ENCODE measurements at places on chromosomes 7 and 10.

DNA sequence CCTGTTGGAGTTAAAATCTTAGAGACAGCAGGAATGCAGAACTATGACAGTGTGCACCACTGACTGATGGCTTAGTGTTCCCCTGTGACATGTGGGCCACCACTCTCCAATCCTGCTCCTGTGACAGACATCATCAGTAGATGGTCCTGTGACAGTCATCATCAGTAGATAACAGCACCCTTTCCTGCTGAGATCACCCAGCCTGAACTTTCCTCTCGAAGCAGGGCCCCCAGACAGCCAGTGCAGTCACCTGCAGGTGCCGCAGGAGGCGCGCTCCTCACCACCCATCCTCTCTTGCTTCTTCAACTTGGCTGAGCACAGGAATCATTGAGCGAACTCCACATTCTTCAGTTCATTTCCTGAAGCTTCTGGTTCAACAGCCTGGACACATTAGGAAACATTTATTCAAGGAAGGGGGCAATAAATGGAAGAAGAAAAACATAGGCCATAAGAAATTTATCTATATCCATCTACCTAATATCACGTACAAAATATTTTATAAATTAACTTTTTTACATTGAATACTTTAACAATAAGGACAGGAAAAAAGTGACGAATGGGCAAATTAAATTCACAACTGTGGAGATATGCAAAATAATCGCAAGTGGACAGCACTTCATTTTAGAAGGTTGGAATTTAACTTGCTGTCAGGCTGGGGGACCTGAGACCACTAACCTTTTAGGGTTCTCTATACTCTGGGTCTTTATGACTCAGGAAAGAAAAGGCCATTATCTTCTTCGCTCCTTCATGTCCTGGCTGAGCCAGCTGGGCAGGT, 32.0 kb upstream of the MKI67 start:
- no peak for DNase-seq

GRCh38 chr10:13684252-13684791, 97.6 kb downstream of the PRPF18 start:
- no peak for DNase-seq

- no peak for DNase-seq
Observed at GRCh38 chr7:111192614-111193413, 101.9 kb downstream of the LRRN3 start.

DNA sequence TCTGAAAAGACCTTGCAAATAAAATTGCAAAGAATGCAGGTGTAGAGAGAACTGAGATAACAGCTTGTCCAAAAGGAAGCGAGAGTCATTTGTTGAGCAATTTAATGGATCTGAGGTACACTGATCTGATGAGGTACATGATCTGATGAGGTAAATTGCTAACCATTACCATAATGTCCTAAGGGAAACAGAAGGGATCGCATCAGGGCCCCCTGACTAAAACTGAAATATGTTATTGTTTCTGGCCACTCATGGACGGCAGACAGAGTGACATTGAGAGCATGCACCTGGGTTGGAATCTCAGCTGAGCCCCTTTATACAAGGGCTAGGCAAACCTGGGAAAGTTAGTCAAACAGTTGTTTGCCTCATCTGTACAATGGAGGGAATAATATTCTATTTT, 15.8 kb upstream of the PAPSS2 start:
- no peak for DNase-seq

- DNase-seq = no peak
Observed at GRCh38 chr7:157429001-157429679, 92.3 kb downstream of the DNAJB6 start.

DNA sequence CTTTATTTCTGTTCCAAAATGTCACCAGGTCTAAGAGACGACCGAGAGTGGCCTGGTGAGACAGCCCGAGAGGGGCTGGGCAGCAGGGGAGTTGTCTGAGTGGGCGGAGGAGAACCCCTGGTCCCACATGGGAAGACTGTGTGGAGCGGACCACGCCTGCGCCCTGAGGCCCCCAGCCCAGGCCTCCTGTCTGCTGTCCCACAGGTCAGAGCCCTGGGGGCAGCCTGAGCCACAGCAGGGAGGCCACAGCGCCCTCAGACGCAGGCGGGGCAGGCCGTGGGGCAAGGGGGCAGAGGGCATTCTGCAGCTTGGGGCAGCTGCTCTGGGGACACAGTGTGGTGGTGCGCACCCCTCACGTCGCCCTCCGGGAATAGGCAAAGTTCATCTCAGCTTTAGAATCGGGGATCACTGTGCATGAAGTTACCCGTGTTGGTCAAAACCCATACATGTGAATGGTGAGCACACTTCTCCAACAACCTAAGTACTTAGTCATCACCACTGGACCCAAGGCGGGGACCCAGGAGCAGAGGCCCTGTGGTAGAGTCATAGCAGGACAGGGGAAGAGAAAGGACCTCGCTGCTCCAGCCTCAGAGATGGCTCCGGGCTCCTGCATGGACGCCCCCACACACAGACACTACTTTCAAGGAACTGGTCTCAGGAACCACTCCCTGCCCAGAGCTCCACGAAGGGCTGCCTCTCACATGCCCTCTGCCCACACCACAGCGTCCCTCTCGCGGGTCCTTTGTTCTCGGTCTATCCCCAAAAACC, 214.7 kb downstream of the ELFN1 start:
- DNase-seq = no peak

GRCh38 chr7:20220293-20220761, 3.1 kb upstream of the MACC1 start:
- DNase-seq = no peak

DNA sequence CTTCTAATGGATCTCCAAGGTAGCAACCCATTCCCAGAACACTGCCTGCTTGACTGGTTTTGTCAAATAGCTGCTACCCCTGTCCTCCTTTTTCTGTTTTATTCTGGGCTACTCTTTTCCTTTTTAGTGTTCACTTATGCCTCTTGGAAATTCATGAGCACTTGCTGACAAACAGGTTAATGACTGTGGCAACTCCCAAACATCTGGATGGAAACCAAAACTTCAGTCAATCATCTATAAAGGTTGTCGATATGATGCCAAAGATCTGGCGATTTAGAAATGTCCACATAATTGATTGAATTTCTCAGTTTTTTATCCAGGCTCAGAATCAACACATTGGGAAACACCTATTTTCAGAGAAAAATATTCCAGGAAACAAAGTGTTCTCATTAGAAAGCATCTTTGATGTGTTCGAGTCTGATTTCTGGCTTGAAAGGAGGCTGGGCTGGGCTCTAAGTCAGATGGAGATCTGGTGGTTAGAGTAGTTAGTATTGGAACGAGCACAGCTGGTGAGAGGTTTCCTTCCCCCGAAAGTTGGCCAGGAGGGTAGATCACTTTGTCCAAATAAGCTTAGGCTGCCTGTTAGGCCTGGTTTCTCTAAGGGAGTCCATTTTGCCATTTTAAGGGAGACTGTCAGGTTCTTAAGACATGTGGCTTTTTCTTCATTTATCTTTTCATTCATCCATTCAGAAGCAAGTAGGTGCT, 17.8 kb downstream of the PAX2 start:
- DNase-seq = no peak

- DNase-seq = no peak
Observed at GRCh38 chr10:3203016-3203811, 30.6 kb upstream of the PITRM1 start.

GRCh38 chr10:12947741-12948140, 53.8 kb downstream of the CCDC3 start:
- no peak for DNase-seq

- no peak for DNase-seq
Observed at GRCh38 chr7:159098424-159098786, 46.3 kb downstream of the VIPR2 start.

DNA sequence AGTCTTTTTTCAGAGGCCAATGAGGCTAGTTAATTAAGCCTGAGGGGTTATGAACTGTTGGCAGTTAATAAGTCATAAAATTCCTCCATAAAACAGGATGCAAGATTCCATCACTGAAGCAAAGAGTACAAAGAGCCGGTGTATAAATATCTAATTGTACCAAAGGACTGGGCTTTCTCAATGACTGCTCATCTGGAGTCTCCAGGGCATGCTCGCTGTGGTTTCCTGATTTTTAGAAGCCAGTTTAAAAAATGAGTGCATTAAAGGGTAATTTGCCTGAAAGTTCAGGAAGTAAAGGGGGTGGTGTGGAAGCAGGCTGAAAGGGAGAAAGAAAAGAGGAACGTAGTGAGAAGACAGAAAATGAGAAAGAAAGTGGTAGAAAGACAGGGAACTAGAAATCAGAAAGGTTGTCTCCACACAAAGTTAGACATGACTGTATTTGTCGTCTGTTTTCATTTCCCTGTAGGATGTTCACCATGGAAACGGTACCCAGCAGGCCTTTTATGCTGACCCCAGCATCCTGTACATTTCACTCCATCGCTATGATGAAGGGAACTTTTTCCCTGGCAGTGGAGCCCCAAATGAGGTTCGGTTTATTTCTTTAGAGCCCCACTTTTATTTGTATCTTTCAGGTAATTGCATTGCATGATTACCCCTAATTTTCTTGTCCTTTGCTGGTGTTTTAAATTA, 282.3 kb downstream of the TWIST1 start:
- DNase-seq = no peak

GRCh38 chr7:156979711-156980110, 30.2 kb downstream of the NOM1 start:
- DNase-seq = no peak

- DNase-seq = no peak
Observed at GRCh38 chr7:92303761-92304160, 58.0 kb downstream of the ANKIB1 start.

GRCh38 chr10:131688304-131688703, 212.5 kb upstream of the PPP2R2D start:
- no peak for DNase-seq

GRCh38 chr10:114044247-114045135, 825 bp downstream of the ADRB1 start:
- no peak for DNase-seq

DNA sequence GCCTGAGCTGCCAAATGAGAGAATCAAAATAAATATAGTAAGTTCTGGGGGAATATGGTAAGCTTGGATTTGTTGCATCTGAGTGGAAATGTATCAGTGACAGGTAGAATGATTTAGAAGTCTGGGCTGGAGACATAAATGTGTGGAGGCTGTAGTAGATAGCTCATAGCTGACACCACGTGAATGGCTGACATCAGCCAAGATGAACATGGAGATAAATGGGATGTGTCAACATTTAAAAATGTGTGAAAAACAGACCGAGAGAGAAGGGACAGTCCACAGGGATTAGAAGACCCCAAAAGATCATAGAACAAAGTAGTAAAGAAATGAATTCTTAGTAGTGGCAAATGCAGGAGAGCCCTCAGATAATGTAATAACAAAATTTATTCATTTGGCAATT, 40.9 kb downstream of the NAMPT start:
- no peak for DNase-seq

- DNase-seq = no peak
Observed at GRCh38 chr10:18606051-18606695, 45.2 kb downstream of the NSUN6 start.

- DNase-seq = no peak
Observed at GRCh38 chr10:24256619-24257107, 47.7 kb downstream of the KIAA1217 start.

DNA sequence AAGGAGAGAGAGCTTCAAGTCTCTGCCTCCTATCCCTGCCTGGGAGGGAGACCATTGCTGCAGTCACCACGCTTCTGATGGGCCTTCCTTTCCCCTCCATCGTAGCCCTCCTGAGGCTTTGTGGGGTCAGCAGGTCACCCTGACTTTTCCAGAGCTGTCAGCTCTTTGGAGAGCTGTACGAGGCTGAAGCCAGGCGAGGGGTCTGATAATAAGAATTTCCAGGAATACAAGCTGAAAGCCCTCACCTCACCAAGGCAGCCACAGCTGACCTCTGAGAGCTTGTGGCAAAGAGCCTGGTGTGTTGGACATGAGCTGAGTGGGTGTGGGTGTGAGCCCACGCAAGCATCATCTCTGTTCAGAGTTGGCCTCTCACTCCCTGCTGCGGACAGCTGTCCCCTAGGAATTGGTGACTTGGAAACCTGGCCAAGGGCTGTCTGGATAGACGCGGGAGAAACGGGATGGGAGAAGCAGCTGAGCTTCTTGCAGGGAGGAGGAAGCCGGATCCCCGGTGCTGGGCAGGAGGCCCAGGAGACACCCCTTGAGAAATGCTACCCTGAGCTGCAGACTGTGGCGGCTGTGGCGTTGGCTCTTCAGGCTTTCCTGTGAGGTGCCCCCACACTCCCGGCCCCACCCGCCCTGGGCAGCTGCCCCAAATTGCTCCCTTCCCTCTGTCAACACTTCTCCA, 122.1 kb upstream of the BTBD16 start:
- no peak for DNase-seq

DNA sequence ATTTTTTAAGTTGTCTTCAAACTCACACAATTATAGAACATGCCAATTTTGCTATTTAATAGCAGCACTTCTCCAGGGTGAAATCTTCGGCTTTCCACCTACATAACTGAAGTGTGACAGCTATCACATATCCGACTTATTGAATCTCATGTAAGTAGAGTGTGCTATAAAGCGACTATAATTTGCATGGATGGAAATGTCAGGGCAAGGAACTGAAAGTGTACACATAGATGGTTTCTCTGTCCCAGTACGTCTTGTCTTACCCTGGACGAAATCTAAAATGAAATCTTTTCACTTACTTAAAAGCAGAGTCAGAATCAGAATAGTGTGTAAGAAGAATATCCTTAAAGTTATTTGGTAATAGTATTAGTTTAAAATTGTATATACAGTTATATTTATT, 132.3 kb downstream of the THSD7A start:
- no peak for DNase-seq

GRCh38 chr7:15557686-15558085, 4.1 kb downstream of the AGMO start:
- no peak for DNase-seq

DNA sequence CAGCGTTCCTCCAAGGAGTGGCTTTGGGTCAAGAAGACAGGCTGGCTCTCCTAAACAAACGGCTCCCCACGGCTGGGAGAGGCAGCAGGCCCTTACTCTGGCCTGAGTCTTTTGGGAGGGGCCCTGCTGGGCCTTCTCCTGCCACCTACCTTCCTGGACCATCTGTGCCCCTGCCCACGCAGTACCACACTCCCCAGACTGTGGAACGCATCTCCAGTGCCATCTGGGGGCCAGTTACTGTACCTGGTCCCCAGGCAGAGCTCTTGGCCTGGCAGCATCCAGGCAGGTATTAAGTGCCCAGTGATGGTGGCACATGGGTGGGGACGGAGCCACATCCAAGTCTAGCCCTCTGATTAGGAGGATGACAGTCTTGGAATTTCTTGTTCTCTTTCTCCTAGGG, 14.4 kb downstream of the ALKBH4 start:
- no peak for DNase-seq

DNA sequence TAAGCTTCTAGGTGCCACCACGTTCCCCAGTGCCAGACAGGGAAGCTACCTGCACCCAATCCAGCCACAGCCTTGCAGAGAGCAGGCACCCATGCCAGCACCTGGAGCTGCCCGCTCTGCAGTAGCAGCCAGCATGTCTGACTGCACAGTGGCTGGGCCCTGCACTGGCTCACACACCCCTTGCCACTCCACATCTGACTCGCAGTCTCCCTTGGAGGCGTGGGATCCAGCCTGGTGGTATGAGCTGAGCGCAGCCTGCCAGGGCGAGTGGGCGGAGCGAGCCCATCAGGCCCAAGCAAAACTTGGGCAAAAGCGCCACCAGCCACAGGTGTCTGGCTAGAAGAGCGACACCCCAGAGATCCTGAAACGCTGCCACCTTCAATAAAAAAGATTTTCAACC, 30.1 kb downstream of the CRTAC1 start:
- no peak for DNase-seq

GRCh38 chr10:87642988-87643387, 16.7 kb upstream of the PAPSS2 start:
- no peak for DNase-seq

- no peak for DNase-seq
Observed at GRCh38 chr10:97719602-97720001, 6.1 kb downstream of the MARVELD1 start.

GRCh38 chr10:36023939-36024338, 381.8 kb upstream of the FZD8 start:
- DNase-seq = no peak

Measured in stimulated activated CD4-positive, alpha-beta T cell treated with anti-CD3 and anti-CD28 coated beads, Interleukin-1b, Interleukin-23, amount 100 ng/mL, for 1 hour (primary cell).